ENCODE measurements at places on chromosomes 5 and 9.

DNA sequence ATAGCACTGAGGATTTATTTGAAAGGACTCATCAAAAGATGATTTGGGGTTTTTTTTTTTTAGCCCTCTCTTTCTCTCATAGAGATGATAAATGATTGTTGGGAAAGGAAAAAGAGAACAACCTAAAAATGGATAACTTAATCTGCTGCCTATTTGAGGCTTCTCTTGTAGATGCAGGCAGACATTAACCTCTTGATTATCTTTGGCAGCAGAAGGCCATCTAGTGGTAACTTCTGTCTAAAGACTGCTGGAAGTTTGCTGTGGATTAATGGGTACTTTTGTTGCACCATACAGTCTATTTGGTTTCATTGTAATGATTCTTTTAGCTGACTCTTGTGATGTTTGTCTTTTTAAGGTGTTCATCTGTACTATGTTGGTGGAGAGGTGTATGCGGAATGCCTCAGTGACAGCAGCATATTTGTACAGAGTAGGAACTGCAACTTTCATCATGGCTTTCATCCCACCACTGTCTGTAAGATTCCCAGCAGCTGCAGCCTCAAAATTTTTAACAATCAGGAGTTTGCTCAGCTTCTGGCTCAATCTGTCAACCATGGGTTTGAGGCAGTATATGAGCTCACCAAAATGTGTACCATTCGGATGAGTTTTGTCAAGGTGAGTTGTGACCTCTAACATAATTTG, 18.8 kb downstream of the SMIM32 start:
- peak; percentile 23 for DNase-seq

DNA sequence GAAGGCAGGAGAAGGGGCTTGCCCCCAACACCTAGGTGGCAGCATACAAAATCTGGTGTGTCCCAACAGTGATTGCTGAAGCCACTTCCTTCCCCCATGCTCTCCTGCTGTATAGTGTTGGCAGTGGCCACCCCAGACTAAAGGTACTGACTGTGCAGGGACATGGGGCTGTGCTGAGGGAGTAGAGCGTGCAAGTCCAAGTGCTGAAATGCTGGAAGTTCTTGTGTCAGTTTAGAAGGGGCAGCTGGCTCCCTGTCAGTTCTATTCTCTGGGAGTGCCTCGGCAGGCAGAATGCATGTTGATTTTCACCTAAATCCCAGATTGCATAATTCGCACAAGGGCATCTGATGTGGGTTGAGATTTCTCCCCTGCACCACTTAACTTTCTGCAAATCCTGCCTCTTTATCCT, 68.6 kb downstream of the GDNF start:
- no peak for DNase-seq

DNA sequence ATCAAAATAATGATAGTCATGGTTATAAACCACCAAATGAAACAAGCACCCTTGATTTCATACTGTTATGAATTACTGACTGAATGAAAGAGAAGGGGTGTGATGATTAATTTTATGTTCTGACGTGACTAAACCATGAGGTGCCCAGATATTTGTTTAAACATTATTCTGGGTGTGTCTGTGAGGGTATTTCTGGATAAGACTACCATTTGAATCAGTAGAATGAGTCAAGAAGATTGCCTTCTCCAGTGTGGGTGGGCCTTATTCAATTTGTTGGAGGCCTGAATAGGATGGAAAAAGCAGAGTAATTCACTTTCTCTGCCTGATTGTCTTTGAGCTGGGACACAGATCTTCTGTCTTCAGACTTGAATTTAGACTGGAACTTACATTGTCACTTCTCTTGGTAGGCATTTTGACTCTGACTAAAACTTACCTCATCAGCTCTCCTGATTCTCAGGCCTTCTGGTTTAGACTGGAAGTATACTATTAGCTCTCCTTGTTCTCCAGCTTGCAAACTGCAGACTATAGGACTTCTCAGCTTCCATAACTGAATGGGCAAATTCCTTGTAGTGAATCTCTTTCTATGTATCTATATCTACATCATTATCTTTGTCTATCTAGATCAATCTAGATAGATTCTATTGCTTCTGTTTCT, 321.9 kb upstream of the TARS1 start:
- no peak for DNase-seq

- peak; percentile 83 for DNase-seq
These were observed at the start of the genes PTRH1 and TTC16 for GRCh38 chr9:127715470-127716337. PTRH1 (minus strand) TSS chr9:127715663; CDS start chr9:127715639, 24 bp downstream. TTC16 (plus strand) TSS chr9:127716079; CDS start chr9:127716146, 67 bp downstream.

All from fibroblast of skin of left biceps (primary cell).